ENCODE measurements at places on chromosomes 3 and 15. TPM values are rescaled to one million over a fixed set of nuclear protein-coding genes. Genes with fewer than 3 reads are reported as not detected.

Gene CAPN7
- 33.3 TPM for polyA plus RNA-seq

Gene GABRR3
- polyA plus RNA-seq, result not detected

Gene SLC12A8
- 1.1 TPM for polyA plus RNA-seq

Gene AGTR1
- not detected for polyA plus RNA-seq

Gene CEP19
- polyA plus RNA-seq, result 0.45 TPM

Gene HES1
- polyA plus RNA-seq, result 119 TPM

Gene SUCNR1
- polyA plus RNA-seq, result not detected

Gene CDC25A
- polyA plus RNA-seq, result 0.22 TPM

Gene KCNH8
- 12.7 TPM for polyA plus RNA-seq

Gene TMC3
- not detected for polyA plus RNA-seq

Gene TTC23
- polyA plus RNA-seq, result 0.15 TPM

Gene LCTL
- polyA plus RNA-seq, result not detected

Gene SLC6A11
- not detected for polyA plus RNA-seq

Gene ARIH1
- polyA plus RNA-seq, result 27.9 TPM

Gene MRPL3
- polyA plus RNA-seq, result 18.5 TPM

Gene NMB
- polyA plus RNA-seq, result 1.4 TPM

- DNase-seq, result no peak
Measured at GRCh38 chr3:139101396-139101795, 56.7 kb upstream of the PRR23C start.

DNA sequence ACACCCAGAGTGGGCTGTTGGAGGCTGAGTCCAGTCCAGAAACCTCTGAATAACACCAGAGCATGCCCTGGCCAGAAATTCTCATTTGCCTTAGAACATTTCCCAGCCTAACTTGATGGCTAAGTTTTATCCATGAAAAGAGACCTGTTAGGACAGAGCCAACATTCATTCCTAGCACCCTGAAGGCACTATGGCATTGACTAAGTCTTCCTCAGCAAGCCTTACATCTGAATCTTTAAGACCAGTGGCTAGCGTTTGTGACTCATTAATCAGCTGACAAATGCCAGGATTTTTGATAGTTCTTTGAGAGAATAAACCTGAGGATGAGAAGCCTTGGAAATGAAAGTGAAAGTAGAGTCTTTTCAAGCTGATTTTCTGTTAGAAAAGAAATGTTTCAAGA, 1087.1 kb upstream of the ALCAM start:
- DNase-seq, result no peak

GRCh38 chr3:112629425-112629824, 11.5 kb downstream of the CCDC80 start:
- no peak for DNase-seq

GRCh38 chr3:20421-20820, 176.1 kb upstream of the CHL1 start:
- no peak for DNase-seq

- no peak for DNase-seq
Measured at GRCh38 chr15:26177816-26178215, 314.7 kb upstream of the ATP10A start.

DNA sequence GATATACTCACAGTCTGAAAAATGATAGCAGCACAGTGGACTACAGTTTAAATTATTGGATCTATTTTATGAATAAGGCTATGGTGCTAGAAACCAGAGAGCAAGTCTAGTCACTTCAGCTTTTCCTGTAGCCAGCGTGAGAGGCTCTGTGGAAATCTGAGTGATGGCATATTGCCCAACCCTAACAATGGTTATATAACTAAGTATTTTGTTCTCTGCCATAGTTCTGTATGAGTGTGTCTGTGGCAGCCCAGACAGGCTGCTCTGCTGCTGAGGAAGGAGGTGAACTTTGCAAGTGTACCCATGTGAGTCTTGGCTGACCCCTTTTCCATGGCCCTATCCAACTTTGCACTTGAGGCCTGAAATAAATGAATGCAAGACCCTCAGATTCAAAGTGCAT, 105.7 kb downstream of the LRTM1 start:
- no peak for DNase-seq

DNA sequence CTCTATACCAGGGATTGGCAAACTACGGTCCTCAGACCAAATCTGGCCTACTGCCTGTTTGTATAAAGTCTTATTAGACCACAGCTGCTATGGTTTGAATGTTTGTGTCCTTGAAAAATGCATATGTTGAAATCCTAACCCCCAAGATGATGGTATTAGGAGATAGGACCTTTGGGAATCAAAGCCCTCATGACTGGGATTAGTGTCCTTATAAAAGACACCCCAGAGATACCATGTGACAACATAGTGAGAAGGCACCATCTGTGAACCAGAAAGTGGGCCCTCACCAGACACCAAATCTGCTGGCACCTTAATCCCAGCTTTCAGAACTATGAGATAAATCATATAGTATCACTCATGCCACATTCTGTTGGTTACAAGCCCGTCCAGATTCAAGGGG, 7.4 kb downstream of the HMCES start:
- no peak for DNase-seq

- DNase-seq, result no peak
Measured at GRCh38 chr15:73227433-73228056, 141.2 kb downstream of the HCN4 start.

DNA sequence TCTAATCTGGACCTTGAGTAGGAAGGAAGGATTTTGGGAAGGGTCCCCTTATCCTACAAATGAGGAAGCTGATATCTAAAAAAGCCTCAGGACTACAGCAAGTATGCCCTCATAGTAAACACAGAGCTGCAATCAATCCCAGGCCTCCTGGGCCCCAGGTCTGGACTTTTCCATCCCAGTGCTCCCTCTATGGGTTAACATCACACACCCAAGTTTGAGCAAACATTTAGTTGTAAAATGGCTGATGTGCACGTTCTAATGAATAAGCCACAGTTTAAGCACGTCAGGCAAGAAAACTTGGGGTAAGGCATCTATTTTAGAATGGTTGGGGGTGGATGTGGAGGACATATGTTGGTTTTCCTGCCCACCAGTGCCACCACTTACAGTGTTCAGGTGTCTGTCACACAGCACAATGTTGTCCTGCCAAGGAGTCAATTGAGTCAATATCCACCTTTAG, 44.3 kb upstream of the UBE2E1 start:
- DNase-seq, result peak; percentile 37

DNA sequence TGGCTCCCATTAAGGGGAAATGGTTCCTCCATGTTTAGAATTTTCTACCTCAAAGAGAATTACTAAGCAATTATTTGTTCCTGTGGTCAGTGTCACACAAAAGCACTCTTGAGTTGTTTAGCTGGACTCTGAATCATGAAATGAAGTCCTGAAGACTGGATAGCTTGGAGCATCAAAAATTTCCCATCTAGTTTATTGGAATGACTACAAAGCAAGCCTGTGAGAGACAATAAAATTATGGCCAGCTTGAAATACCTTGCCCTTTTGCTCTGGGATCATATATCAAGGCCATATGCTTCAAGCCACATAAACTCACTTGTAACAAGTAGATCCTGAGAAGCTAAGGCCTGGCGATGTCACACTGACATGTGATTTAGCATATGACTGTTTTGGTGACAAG, 292.3 kb downstream of the TIGIT start:
- DNase-seq, result no peak

DNA sequence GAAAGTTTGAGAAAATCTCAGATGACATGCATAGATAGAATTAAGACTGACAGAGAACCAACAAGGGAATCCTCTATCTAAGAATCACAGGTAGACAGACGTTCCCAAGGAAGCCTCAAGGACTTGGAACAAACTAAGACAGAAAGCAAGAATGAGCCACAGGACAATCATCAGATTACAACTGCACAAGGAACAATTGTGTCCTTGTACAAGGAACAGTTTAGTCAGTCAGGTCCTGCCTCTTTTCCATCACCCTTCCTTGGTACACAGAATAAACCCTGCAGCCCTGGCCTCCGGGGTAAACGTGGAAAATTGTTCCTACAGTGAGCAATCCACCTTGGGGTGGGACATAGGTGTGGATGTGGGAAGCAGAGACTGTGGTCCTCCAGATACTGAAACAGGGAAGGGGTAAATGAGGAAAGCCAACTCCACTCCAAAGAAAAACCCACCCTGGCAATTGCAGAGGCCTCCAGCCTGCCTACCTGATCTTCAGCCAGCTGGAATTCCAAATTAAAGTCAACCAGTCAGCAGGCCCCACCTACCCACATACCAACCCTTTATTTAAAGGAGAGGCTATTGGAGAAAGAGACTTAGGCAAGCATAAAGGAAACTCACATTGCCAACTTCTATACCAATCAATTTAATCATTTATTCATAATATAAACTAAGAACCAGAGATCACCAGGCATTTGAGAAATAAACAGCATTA, 73.4 kb downstream of the ULK4 start:
- no peak for DNase-seq

- DNase-seq, result peak; percentile 17
Measured at GRCh38 chr3:67018105-67018788, 20.1 kb downstream of the KBTBD8 start.

DNA sequence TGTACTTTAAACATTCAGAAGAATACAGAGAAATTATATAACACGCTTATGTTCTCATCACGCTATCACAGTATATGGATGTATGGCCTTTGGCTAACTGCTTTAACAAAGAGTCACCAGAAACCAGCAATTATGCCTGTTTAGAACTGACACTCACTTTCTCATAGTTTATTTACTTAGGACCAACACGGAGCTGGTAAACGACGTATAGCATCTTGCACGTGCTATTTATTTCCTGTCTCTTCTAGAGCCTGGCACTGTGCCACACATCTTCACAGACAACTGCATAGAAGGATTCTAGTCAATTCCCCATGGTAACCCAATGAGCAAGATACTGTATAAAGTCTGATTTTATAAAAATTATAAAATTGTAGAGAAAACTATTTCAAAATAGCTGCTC, 43.6 kb downstream of the TBC1D2B start:
- DNase-seq, result peak; percentile 29

GRCh38 chr3:183777016-183777618, 48.3 kb downstream of the MAP6D1 start:
- DNase-seq, result no peak

- peak; percentile 81 for DNase-seq
Measured at GRCh38 chr15:99703603-99704443, 29.4 kb downstream of the LYSMD4 start.

DNA sequence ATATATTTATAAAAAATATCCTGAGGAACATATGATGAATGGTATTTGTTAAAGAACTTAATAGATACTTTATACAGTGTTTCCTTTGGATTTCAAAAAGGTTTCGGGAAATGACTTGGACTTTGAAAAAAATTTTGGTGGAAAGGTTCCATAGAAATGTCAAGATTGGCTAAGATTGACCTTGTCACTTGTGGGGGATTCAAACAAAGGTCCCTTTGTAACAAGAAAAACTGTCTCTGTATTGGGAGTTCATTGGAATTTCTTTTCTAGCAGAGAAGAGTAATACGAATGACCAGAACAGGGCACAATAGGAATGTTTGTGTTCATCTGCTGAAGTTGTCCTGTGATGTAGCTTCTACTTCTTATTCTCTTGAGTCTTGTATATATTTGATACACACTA, 43.2 kb downstream of the ARHGEF26 start:
- no peak for DNase-seq

GRCh38 chr3:15268033-15268631, 62.1 kb downstream of the CAPN7 start:
- peak; percentile 87 for DNase-seq

DNA sequence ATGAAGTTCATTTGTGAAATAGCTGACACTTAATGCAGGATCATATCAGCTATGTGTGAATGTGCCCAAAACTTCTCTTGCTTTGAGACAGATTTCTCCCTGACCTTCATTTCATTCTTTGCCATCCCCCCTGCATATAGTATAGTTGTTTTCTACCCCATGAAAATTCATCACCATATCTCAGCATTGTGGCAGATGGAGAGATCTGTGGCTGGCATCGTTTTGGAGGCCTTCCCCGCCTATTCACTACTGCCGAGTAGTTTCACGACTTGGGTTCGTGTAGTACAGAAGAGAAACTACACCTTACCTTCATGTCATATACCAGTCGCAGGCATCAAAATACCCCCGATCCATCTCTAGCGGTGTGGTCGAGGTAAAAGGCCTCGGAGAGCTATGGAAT, 66.2 kb upstream of the SELENOK start:
- DNase-seq, result no peak

- no peak for DNase-seq
Measured at GRCh38 chr3:142263112-142263511, 37.7 kb upstream of the GK5 start.

- DNase-seq, result no peak
Measured at GRCh38 chr3:192915304-192915703, 2.4 kb downstream of the MB21D2 start.

- DNase-seq, result no peak
Measured at GRCh38 chr3:16975083-16975482, 90.3 kb downstream of the PLCL2 start.

GRCh38 chr3:1406250-1406649, 313.4 kb downstream of the CNTN6 start:
- DNase-seq, result no peak

- no peak for DNase-seq
Measured at GRCh38 chr15:100972975-100973350, 53.8 kb downstream of the LRRK1 start.

DNA sequence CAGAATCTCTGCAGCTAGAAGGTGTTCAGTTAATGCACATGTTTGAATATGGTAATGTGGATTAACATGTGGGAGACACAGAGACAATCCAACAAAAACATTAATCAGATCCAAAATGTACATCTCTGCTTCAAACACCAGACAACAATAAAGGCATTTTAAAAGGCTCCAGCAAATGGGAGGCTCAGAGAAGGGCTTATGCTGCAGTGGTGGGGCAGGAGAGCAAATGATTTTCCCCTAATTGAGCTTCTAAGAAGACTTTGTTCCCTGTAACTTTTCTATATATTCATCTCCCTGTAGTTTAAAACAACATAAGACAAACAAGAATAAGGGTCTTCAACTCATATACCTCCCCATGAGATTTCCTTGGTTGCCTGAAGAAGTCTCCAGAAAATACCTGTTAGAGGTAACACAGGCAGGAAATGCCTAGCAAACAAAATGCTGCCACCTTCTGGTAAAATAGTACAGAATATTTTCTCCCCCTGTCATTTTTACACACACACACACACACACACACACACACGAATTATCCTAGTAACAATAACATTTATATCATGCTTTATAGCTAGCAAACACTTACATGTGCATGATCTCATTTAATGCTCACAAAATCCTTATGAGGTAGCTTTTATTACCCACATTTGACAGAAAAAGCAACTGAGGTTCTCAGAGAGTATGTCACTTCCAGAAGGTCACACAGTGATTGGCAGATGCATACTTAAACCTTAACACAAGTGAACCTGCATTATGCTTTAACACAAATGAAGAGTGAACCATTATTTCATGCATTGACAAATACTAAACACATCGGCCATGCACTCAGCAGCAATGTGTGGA, 123.4 kb upstream of the MB21D2 start:
- peak; percentile 24 for DNase-seq

GRCh38 chr15:48596415-48596814, 49.1 kb downstream of the FBN1 start:
- no peak for DNase-seq

DNA sequence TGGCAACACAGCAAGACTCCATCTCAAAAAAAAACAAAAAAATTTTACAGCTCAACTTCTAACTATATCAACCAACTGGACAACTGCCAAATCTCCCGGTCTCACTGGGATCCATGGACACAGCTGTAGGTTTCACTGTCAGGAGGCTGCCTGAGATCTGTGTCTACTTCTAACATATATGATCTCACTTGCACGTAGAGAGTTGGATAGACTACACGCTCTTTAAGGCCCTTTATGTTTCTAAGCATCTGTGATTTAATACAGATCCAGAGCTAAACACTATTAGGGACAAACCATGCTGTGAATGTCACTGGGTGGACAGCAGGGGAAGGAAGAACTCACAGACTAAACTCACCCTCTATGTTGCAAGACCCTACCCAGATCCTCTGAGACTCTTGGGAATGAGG, 13.0 kb upstream of the APOD start:
- no peak for DNase-seq

- no peak for DNase-seq
Measured at GRCh38 chr15:53658827-53659555, 100.5 kb downstream of the WDR72 start.
